ENCODE measurements at places on chromosomes 4 and X.
A peak's percentile ranks its signal among the peaks of the same experiment; 100 is the strongest.

DNA sequence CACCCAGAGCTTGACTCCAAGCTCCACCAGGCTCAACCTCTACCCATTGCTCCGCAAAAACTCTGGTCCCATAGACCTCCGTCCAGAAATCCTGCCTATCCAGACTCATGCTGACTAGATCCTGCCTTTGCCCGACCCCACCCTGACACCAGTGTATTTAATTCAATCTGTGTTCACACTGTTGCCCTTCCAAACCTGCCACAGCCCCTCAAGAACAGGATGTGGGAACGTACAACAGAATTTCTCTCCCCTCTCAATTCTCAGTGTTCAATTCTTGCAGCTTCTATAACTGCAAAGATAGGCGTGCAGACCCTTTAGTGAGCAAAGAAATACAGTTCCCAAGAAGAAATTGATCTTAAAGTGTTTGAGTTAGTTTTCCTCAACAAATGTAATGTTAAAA is 154.2 kb upstream of the FRG1 start:
- DNase-seq = peak; percentile 49

DNA sequence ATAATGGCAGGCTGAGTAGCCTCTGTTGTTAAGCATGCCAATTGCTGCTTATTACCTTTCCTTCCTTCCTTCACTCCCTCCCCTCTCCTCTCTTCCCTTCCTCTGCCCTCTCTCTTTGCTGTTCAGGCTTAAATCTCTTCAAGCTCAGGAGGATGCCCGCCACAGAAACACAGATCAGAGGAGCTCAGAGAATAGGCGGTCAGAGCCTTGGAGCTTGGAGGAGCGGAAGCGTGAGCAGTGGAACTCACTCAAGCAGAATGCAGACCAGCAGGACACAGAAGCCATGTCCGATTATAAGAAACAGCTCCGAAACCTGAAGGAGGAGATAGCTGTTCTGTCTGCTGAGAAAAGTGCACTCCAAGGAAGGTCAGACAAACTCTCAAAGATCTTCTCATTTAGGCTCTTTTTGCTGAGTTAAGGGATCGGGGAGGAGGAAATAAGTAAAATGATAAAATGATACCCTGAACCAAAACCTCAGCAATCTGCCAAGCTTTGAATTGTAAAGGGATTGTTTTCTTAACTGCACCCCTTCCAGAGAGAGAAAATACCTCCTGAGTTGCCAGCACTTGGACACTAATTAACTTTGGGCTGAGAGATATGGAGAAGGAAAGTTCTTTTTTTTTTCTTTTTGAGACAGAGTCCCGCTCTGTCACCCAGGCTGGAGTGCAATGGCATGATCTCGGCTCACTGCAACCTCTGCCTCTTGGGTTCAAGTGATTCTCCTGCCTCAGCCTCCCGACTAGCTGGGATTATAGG is 20.9 kb downstream of the SPATA18 start:
- DNase-seq = no peak

DNA sequence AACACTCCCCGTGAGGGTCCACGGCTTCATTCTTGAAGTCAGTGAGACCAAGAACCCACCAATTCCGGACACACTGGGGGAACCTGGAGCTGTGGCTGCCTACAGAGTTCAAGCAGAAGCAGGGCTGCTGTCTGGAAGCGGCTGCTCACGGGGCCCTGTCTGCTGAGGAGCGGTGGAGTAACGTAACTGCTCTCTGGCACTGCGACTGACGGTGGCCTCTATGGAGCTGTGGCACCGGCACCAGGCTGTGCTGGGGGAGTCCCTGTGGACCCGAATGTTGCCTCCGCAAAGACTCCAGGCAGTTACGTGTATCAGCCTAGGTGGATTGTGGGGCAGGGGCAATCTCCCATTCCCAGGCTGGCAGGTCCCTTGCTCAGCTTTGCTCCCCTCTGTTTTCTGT is 703.3 kb upstream of the FRG1 start:
- DNase-seq = no peak

- DNase-seq = no peak
These were observed 165.3 kb downstream of the GLRA2 start for GRCh38 chrX:14694611-14695010.

DNA sequence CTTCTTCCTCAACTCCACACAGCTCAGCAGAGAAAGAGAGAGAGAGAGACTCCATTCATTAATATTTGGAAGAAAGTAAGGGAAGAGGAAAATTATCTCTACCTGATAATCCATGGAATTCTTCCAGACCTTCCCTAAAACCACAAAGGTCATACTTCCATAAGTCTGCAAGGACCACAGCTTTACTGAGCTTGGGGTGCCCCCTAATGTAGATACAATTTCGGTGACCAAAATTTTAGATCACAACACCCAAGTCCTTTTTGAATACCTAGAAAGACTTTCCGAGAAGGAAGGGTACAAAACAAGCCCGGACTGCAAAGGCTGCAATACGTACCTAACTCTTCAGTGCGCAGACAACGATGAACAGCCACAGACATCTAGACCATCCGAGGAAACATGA is 523.9 kb downstream of the GLUD2 start:
- no peak for DNase-seq

GRCh38 chr4:123163501-123163900 is 233.1 kb upstream of the SPRY1 start:
- no peak for DNase-seq

DNA sequence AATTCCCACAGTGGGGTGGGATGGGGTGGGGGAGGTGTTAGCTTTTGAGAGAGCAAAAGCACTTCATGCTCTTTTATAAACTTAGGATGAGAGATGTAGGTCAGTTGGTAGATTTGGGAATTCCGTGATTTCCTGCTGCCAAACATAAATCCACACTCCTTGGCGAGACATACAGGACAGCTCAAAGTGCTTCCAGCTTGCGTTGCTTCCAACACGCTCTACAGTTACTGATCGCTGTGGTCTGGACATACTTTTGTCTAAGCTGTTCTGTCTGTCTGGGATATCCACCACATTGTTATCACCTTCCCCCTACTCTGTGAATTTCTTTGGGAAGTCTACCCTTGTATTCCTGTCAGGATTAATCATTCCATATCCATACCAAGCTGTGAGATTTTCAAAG is 117.5 kb downstream of the RAPGEF2 start:
- no peak for DNase-seq

DNA sequence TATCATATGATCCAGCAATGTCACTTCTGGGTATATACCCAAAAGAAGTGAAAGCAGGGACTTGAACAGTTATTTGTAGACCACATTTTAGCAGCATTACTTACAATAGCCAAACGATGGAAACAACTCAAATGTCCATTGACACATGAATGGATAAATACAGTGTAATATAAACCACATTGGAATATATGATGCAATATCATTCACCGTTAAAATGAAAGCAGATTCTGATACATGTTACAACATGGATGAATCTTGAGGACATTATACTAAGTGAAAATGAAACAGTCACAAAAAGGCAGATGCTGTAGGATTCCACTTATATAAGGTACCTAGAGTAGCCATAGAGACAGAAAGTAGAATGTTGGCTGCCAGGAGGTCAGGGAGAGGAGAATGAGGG is 130.5 kb upstream of the SMAD1 start:
- DNase-seq = no peak

- DNase-seq = no peak
These were observed 1601.7 kb upstream of the TENM3 start for GRCh38 chr4:180641495-180641894.

GRCh38 chrX:48003367-48003757 is 427 bp downstream of the ZNF182 start:
- no peak for DNase-seq

GRCh38 chr4:76384052-76384451 is 36.9 kb downstream of the CCDC158 start:
- no peak for DNase-seq

- DNase-seq = peak; percentile 76
These were observed 71.7 kb upstream of the HGFAC start for GRCh38 chr4:3369781-3370674.

DNA sequence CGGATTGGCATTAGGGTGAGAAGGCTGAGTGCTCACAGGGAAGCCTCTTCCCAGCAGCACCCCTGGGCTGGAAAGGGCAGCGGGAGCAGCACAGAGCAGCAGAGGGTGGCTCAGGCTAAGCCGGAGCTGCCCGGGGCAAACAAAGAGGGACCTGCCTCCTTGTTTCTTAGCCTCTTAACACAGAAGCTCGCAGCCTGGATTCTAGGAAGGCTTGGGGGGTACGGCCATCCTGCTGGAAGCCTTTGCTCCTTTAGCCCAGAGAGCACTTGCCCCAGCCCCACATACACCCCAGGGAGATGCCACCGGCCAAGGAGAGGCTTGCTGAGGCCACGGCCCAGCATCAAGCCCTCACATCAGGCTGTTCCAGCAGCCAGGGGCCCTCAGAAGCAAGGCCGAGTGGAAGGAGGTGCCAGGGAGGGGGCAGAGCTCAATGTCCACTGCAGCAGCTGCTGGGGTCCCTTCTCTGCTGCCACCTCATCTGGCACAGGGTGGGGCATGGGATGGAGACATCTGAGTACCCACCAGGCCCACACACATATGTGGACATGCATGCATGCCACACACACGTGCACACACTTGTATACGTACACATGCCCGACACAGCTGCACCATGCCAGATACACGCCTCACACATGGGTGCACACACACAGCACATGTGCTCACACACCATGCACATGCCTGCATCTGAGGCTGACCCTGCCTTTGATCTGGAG is 20.3 kb upstream of the SPON2 start:
- DNase-seq = peak; percentile 3

DNA sequence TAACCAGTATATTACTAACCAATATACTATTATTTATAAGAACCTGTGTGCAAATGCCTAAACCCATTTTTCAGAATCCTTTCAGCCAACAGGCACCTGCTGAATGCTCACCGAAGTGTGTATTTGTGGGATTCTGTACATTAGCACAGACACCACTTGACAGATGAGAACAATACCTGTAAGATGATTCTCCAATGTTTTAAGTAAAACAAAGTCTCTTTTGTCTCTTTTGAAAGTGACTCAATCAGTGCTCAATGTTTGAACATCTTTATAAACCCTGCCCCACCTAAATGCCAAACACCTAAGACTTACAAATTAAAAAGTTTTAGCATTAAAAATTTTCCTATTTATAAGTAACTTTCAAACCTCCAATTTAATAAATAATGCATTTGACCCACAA is 763 bp downstream of the ASB9 start:
- no peak for DNase-seq

- DNase-seq = no peak
These were observed 29.0 kb upstream of the C4orf50 start for GRCh38 chr4:6047130-6047673.

GRCh38 chr4:100164808-100165760 is 25.2 kb downstream of the DDIT4L start:
- peak; percentile 35 for DNase-seq

- peak; percentile 79 for DNase-seq
These were observed 12.6 kb downstream of the RUFY3 start for GRCh38 chr4:70734168-70734954.

- DNase-seq = no peak
These were observed 402.2 kb upstream of the FGF13 start for GRCh38 chrX:139113708-139114107.

GRCh38 chrX:112211459-112211858 is 128.9 kb upstream of the TRPC5 start:
- no peak for DNase-seq

DNA sequence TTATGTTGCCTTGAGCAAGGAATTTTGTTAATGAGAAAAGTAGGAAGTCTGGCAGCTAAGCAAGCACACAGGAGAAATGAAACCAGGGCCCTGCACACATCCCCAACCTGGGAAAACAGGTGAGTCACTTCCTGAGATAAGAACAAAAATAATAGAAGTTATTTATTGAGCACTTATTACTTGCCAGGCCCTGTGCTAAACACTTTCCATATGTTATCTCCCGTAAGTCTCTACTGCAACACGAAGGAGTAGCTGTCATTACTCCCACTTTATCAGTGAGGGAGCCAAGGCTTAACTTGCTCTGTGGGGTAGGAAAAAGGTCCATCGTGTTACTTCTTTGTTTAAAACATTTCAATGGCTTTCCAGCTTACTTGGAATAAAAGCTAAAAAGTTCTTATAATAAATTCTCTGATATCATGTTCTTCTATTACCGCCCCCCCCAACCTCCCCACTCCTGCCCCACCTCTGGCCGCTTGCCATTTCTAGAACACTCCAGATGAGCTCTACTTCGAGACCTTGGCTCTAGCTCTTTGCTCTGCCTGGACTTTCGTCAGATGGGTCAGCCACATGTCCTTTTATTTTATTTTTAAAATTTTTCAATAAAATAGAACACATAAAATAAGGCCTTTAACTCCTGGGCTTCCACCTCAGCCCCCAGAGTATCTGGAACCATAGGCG is 36.3 kb upstream of the PLAC8 start:
- no peak for DNase-seq

DNA sequence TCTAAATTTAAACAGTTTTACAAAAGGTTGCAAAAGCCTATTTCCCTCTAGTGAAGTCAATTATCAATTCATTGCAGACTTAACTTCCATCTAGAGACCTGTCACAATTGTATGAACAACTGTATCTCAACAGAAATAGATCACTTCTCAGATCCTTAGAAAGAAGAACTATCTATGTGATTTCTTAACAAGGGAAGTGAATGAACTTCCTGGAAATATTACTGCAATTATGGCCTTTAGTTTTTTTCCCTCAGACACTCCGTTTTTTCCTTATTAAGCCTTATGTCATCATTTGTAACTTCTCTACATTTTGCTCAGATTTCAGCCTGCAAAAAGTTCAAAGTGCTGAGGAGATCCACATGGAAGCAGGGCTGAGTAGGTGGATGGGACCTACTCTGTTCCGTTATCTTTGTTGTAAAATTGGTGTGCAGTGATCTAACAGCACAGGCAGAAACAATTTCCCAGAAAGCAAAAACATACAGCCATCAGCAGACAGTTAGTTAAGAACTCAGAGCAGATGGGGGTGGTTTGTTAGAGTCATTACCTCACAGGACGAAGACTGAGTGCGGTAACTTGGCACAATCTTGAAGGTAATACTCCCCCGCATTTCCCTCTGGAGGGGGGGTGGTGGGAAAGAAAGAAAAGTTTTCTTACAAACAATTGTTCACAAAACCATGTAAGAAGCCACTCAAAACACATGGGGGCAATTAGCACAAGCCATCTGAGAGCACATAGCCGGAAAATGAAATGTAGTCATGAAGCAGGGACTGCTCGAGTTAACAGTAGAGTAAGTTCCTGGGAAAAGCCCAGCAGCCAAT is 112.3 kb downstream of the NYX start:
- peak; percentile 57 for DNase-seq

GRCh38 chrX:121191779-121192178 is 144.4 kb downstream of the GLUD2 start:
- no peak for DNase-seq

DNA sequence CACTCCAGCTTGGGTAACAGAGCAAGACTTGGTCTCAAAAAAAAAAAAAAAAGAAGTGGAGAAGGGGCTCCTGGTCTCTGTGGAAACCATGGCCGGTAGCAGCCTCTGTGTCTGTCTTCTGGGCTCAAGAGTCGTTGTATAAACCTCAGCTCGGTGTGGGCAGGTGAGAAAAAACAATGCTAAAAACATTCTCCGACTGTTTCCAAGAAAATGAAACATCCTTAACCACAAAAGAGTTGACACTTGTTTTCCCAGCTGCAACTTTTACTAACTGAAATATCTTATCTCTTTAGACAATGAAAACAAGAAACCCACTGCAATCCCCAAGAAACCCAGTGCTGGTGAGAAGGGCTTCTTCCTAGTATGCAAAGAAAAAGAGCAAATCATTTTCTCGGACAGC is 26.2 kb downstream of the CD99 start:
- peak; percentile 89 for DNase-seq

GRCh38 chr4:120096508-120097297 is 30.1 kb upstream of the MAD2L1 start:
- DNase-seq = no peak
